ENCODE measurements at places on chromosomes 4 and X.
A peak's percentile ranks its signal among the peaks of the same experiment; 100 is the strongest.

DNA sequence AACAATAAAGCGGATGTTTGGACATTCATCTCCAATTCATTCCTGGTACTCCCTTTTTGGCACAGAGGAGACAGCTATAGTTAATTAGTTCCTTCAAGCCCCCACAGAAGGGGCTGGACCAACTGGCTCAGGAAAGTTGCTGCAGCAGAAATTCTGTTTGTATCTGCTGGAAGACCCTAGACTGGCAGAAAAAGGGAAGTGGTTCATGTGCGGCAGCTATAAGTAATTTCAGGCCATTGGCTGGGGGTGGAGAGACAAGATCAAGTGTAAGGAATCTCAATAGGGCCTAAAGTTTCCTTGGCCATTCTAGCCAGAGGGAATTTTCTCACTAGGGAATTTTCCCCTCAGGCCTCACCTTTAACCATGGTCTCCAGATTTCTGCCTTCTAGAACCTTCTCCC is 89.9 kb upstream of the DHX15 start:
- no peak for DNase-seq

GRCh38 chr4:54516556-54517215 is 141.1 kb upstream of the KIT start:
- no peak for DNase-seq

GRCh38 chrX:22433292-22434070 is 160.8 kb downstream of the CBLL2 start:
- DNase-seq = no peak

GRCh38 chr4:34469516-34469915 is 1774.8 kb downstream of the ARAP2 start:
- DNase-seq = no peak

- no peak for DNase-seq
These were observed 30.2 kb upstream of the TENM3 start for GRCh38 chr4:182213004-182213403.

- no peak for DNase-seq
These were observed 85.4 kb downstream of the TIGD2 start for GRCh38 chr4:89196745-89197144.

DNA sequence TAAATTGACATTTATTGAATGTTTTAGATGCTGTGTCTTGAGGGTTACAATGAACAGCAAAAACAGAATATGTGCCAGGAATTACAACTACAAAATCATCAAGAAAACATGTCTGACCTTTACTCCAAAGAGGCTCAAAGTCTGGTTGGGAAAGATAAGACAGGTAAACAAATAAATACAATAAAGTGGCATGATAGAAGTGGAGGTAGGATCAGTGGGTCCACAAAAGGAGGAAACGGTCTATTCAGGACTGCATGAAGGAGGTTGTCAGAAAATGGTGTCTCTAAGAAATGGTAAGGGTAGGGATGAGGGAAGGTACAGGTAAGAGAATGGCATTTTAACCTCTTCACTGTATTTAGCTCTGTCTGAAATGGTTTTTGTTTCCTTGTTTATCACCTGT is 3.8 kb downstream of the ARHGEF38 start:
- no peak for DNase-seq

DNA sequence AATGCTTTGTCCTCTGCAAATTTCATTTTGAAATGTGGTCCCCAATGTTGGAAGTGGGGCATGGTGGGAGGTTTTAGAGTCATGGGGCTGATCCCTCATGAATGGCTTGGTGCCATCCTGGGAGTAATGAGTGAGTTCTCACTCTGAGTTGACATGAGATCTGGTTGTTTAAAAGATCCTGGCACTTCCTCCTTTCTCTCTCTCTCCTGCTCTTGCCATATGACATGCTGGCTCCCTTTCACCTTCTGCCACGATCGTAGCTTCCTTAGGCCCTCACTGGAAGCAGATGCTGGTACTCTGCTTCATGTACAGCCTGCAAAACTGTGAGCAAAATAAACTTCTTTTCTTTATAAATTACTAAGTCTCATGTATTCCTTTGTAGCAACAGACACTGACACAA is 262.0 kb downstream of the IL15 start:
- no peak for DNase-seq

GRCh38 chr4:123014038-123014437 is 91.6 kb upstream of the NUDT6 start:
- DNase-seq = no peak

- no peak for DNase-seq
These were observed 2.0 kb downstream of the PGK1 start for GRCh38 chrX:78105944-78106650.

GRCh38 chr4:83283181-83283580 is 1.4 kb downstream of the COQ2 start:
- no peak for DNase-seq

GRCh38 chr4:111027526-111027925 is 404.6 kb upstream of the PITX2 start:
- DNase-seq = no peak

- DNase-seq = peak; percentile 52
These were observed 96.7 kb downstream of the ITM2A start for GRCh38 chrX:79270401-79270800.

DNA sequence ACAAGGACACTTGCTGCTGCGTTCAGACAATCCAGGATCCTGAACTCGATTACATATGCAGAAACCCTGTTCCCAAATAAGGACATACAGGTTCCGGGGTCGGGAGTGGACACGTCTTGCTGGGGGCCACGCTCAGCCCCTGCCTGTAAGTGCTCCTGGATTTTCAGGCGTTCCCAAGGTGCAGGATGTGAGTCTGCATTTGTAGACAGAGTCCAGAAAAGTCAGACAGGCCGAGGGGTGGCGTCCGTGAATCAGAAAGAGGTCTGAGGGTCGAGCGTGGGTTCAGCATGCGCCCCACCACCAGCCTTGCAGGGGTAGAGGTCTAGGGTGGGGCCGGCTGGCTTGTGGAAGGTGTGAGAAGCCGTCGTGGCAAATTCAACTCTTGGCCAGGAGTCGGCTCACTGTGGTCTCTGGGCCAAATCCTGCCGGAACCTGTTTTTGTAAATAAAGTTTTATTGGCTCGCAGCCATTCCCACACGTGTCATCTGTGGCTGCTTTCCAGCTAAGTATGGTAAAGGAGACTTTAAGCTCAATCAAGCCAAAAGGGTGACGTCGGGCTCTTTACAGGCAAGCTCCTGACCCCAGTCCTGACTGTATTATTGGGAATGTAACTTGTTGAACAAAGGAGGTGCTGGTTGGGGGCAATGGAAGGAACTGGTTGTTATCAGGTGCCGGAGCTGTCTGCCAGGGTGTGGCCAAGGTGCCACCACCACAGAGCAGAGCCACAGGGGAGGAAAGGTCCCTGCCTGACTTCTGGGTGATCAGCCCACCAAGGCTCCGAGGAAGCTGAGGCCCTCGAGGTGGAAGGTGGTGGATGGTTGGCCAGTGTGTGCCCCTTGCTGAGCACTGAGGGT is 7.4 kb downstream of the DOK7 start:
- no peak for DNase-seq

DNA sequence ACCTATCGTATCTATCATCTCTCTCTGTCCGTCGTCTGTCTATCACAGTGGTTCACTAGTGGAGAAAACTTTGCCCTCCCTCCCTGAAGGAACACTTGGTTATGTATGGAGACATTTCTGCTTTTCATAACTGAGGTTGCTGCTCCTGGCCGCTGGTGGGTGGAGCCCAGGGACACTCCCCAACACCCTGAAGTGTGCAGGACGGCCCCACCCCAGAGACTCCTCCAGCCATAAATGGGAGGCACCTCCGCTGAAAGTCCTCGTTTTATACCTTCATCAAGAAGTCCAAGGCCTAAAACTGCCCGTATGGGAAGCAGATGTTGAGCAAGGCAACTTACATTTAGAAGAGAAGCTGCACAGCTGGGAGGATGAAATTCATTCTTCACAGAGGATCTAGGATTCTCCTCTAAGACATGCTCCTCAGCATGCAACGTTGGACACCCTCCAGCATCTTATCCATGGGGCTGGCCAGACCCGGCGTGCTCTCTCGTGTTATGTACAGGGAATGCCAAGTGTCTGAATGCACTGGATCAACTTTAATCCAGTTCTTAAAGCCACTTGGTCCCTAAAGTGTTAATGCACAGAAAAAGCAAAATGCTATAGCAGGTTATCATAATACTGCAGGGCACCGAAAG is 43.5 kb downstream of the PRKX start:
- no peak for DNase-seq

DNA sequence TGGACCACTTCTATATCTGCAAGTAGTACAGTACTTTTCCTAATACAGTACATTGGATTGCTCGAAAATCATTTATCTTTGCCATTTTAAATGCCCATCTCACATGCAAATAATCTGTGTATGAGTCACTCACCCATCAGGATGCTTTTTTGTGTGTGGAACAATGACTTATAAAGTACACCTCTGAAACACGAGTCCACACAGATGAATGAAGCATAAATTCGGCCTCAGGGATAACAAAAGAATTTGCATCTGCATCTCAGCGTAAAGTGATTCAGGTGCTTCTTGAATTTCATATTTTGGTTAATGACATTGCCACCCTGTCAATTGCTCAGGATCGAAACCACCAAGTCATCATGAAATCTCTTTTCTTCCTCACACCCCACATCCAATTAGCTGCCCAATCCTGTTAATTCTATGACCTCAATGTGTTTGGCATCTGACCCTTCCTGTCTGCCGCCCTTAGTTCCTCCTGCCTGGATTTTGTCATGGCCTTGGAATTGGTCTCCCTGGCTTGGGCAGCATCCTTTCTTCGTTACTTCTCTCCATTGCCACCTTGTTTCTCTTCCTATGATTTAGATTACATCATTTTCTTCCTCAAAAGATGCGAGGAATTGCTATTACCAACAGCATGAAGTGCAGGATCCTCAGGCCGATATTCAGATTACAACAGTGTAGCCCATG is 161.6 kb upstream of the MID1 start:
- DNase-seq = no peak

DNA sequence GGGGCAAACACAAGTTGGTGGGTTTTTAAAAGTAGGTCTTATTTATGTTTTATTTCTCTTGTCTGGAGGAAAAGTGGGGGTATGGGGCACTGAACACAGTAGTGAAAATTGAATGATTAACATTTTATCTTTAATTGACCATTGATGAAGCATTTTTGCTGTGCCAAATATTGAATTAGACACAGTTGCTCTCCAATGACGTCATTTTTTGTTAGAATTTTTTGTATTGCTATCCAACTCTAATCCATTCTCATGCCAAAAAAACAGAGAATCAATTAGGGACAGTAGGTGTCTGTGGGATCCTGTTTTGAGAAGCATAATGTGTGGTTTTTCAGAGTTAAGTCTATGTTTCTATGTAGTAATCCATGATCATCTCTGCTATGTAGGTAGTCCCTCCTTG is 1032.8 kb downstream of the STPG2 start:
- DNase-seq = no peak

GRCh38 chr4:139540161-139540560 is 15.9 kb downstream of the SETD7 start:
- no peak for DNase-seq

- DNase-seq = no peak
These were observed 167.9 kb upstream of the GLRA2 start for GRCh38 chrX:14361435-14361834.

GRCh38 chr4:155667568-155668511 is 1.2 kb downstream of the GUCY1A1 start:
- no peak for DNase-seq

DNA sequence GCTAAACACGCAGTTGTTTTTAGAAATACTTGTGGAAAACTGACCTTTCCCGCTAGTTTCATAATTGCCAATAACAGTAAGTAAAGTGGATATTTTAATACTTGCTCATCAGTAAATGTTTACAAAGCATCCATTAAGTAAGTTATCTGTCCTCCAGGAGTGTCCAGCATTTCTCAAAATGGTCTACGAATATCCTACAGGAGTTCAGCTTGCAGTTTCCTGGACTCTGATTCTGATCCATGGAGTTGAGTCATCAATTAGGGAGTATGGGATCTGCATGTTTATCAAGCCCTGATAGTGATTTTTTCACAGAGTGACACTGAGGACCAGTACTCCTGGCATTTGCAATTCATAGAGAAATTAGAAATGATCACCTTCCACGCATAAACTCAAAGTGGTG is 325.2 kb upstream of the AADAT start:
- DNase-seq = no peak

- no peak for DNase-seq
These were observed 4.0 kb downstream of the SRPX start for GRCh38 chrX:38216642-38217041.

- no peak for DNase-seq
These were observed 50.2 kb upstream of the PDE5A start for GRCh38 chr4:119678761-119679160.

- DNase-seq = no peak
These were observed 41.4 kb upstream of the CXCL13 start for GRCh38 chr4:77564231-77564630.

DNA sequence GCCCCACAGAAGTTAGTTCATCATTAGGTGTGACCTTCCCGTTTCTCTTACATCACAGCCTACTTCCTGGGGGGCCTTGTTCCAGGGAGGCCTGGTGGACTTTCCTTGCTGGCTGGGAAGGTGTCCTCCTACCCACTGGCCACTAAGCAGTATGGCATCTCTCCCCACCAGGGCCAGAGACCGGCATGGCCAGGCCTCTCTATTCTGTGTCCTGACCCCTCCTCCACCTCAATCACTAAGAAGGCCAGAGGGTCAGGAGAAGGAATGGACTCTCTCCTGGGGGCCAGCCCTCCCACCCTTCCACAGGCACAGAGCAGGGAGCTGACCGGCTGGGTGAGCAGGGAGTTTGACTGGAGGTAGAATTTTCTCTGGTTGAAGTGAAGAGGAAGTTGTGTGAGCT is 81.9 kb downstream of the PJA1 start:
- no peak for DNase-seq

GRCh38 chrX:106898462-106898861 is 4.7 kb downstream of the RIPPLY1 start:
- DNase-seq = no peak

DNA sequence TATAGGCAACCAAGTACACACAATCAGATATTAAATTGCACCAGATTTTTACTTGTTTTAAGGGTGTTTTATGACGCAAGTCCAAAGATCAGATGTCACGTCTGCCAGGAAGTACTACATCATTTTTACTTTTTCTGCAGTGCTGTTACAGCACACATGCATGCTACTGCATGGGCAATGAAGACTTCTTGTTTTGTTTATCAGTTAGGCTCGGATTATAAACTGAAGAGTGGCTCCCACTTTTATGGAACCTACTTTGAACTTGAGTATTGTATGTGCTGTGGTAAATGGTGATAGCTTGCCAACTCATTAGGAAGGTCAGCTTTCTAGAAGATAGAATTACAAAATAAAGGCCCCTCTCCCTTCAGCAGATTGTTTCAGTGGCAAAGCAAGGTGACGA is 131.6 kb downstream of the CEP135 start:
- DNase-seq = no peak
